ENCODE measurements at places on chromosomes 1 and 21.

DNA sequence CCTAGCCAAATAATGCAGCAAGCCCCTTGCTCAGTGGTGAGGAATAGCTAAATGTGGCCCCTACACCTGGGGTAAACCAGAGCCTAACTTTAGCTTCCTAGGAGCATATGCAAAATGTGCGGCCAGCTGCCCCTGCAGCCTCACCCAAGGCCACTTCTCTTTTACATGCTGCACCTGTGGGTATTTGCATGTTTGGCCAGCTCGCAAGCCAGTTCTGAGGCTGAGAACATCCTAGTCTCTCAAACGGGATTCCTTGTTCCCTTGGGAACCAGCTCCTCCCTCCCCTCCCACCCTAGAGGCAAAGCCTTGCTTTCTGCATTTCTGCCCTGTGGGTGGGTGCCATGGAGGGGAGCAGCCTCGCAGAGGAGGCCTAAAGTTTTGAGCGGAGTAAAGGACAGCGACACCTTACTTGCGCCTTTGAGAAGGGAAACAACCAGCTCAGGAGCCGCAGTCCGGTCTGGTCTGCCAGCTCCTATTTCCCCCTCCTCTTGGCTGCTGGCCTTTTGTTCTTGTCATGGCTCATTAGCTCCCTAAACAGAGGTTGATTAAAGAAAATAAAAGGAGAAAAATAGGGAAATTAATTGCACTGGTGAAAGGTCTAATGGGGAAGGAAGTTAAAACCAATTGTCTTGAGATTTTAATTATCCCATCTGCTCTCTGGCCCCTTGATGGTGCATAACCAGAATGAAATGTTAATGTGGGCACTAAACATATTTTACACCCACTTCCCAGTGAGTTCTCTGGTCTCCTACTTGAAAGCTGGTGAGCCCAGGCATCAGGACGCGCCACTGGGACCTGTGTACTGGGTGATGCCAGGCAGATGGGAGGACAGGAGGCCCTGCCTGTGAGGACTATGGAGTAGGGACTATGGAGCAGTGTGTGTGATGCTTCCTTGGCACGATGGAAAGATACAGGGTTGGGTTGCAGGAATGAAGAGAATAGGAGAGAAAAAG is 68.7 kb downstream of the TEX35 start:
- DNase-seq: no peak

GRCh38 chr1:76687307-76688175 is 179.7 kb upstream of the ST6GALNAC5 start:
- no peak for DNase-seq

- no peak for DNase-seq
These were observed 4.3 kb upstream of the CCN1 start for GRCh38 chr1:85576266-85576641.

DNA sequence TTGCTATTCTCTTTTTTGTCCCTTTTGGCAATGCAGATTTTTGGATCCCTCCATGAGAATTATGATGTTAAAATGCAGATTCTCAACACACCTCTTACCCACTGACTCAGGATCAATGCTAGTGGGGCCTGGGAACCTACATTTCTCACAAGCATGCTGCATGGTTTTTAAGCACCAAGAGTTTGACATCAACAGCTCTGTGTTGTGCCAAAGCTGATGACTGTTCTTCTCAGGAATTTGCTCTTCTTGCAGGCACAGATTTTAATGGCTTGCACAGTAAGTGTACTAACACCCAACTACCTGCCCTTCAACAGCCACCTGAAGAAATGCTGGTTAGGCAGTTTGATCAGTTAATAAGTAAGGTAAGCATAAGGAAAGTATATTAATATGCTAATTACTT is 468.7 kb downstream of the PTBP2 start:
- no peak for DNase-seq

GRCh38 chr21:36473203-36473602 is 6.7 kb downstream of the CLDN14 start:
- no peak for DNase-seq

DNA sequence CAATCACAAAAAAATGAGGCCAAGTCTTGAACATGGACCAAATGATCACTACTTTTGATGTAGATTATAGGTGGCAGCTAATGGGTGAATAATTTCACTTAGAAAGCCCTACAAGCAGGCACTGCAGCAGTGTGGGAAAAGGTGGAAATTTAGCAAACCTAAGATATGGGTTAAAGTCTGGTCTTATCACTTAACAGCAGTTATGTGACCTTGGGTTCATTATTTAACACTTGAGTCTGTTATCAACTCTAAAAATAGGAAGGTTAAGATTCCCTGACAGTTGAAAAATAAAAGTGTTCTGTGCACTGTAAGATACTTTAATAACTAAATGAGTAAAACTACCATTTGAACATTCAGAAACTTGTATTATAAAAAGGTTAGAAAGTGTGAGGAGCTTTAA is 47.5 kb downstream of the SSX2IP start:
- no peak for DNase-seq

GRCh38 chr1:27564710-27565649 is 39.0 kb downstream of the AHDC1 start:
- no peak for DNase-seq

DNA sequence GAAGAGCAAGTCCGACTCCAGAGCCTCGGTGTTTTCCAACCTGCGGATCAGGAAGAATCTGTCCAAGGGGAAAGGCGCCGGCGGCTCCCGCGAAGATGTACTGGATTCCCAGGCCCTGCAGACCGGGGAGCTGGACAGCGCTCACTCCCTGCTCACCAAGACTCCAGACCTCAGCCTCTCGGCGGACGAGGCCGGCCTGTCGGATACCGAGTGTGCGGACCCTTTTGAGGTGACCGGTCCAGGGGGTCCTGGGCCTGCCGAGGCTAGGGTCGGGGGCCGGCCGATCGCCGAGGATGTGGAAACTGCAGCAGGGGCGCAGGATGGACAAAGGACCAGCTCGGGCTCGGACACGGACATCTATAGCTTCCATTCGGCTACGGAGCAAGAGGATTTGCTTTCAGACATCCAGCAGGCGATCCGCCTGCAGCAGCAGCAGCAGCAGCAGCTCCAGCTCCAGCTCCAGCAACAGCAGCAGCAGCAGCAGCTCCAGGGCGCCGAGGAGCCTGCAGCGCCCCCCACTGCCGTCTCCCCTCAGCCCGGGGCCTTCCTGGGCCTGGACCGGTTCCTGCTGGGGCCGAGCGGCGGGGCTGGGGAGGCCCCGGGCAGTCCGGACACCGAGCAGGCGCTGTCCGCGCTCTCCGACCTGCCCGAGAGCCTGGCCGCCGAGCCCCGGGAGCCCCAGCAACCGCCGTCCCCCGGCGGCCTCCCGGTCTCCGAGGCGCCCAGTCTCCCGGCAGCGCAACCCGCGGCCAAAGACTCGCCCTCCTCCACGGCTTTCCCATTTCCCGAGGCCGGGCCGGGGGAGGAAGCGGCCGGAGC is 827 bp downstream of the FMN2 start:
- DNase-seq: no peak

GRCh38 chr1:116987256-116987555 is 14.4 kb upstream of the CD101 start:
- peak; percentile 80 for DNase-seq

DNA sequence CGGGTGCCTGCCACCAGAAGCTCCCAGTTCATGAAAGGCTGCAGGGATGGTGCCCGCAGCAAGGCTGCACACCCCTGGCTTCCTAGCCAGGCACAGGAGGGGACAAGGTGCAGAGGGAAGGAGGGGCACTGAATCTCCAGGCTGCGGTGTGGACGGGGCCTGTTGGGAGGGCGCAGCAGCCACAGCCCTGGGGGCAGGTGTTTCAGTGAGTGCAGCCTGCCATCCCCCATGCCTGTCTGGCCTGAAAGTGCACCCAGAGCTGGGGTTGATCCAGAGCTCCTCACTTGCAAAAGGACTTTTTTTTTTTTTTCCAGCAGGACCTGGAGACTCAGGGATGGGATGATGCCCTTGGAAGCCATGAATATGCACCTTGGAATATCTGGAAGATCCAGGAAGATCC is 153.7 kb upstream of the C1orf174 start:
- DNase-seq: no peak

DNA sequence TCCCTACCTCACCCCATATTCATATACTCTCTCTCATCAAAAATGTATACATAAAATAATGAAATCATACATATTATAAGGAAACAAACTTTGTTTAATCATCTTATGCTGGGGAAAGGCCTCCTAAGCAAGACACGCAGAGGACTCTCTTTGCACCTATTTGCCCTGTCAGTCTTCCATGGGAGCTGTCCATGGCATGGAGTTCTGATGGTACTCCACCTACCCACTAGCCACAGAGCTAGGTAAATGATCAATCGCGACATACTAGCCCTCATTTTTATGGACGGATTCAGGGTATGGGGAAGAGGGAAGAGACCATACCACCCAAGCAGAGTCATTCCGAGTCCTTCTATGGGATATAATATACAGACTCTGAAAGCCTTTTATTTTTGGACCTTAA is 131.0 kb downstream of the CSMD2 start:
- no peak for DNase-seq

GRCh38 chr1:78420181-78420580 is 70.6 kb upstream of the PTGFR start:
- no peak for DNase-seq

DNA sequence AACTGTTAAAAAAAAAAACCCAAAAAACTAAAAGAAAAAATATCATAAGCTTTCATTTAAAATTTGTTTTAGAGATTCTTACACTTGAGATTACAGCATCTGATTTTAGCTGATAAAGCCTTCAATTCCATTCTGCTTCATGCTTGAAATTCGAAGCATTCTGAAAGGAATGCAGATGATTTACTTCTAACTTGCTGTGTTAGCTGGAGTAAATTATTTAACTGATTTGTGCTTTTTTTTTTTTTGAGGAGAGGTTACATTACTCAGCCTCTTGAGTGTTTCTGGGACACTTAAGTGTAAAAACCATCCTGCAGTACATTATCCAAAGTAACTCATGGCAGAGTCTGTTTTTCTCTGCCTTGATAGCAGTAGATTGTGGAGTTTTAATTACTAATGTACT is 4.5 kb upstream of the TRIM67 start:
- DNase-seq: no peak

DNA sequence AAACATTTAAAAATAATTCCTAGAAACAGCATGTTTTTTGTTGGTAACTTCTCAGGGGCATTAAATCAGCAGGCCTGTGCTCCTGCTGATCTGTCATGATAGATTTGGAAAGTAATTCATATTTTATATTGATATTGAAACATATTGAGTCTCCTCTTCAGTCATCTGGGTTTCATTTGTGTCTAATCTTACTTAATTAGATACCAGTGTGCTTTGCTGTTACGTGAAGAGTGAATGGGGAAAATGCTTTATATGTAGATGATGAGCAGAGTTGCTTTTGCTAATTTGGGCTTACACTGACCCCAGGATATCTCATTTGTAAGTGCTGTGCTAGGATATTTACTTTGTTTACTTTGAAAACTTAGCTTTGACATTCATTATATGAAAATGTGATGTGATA is 45.9 kb downstream of the CHRM3 start:
- no peak for DNase-seq

Measured in activated naive CD4-positive, alpha-beta T cell treated with anti-CD3 and anti-CD28 coated beads, Interleukin-2, amount 50 U/mL, for 16 hours (primary cell).